ENCODE measurements at places on chromosomes 5 and 9.

GRCh38 chr9:136175616-136176197 lies 29.2 kb downstream of the LHX3 start:
- no peak for DNase-seq

DNA sequence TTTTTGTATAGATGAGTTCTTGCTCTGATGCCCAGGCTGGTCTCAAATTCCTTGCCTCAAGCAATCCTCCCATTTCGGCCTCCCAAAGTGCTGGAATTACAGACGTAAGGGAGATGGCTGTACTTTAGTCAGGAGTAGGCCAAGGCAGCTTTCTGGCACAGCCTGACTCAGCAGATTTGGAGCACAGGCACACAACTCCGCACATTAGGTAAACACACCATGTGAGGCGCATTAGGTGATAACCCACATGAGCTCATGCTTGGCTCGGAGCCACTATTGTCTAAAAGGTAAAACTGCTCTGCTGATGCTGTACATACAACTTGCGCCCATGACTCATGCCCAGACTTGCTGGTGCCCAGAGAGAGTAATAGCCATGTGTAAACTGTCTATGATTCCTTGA lies 1157.9 kb downstream of the TAF11L14 start:
- DNase-seq: peak; percentile 87

GRCh38 chr5:116084287-116084691 lies 536 bp upstream of the COMMD10 start:
- peak; percentile 40 for DNase-seq

DNA sequence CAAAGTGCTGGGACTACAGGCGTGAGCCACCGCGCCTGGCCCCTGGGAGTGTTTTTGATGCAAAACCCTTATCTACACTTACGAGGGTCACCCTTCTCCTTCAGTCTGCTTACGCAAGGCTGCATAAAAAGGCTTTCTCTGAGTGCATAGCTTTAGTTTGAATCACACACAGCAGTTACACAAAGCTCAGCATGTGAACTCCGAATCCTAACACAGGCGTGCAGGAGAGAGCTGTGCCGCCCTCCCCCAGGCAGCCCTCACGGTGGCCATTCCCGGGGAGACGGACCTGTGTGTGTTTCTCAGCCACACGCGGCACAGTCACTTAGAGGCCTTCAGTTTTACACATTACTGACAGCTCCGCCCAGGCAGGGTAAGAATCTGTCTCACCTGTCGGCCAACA lies 26.7 kb downstream of the EXD3 start:
- DNase-seq: no peak

DNA sequence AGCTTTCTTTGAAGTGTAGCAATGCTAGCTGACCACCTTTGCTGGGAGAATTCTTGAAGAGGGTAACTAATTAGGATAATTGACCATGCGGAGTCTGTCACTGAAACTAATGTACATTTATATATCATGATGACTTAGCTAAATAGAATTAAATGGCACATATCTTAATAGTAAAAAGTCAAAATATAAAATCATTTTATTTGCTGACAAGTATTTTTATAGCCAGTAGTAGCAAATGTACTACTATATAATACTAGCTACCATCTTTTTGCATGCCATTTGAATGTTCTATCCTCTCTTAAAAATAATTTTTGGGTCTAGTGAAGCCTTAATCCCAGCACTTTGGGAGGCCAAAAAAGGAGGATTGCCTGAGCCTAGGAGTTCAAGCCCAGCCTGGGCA lies 605.8 kb upstream of the COX7C start:
- DNase-seq: no peak
